ENCODE measurements at places on chromosomes 6 and 20.

DNA sequence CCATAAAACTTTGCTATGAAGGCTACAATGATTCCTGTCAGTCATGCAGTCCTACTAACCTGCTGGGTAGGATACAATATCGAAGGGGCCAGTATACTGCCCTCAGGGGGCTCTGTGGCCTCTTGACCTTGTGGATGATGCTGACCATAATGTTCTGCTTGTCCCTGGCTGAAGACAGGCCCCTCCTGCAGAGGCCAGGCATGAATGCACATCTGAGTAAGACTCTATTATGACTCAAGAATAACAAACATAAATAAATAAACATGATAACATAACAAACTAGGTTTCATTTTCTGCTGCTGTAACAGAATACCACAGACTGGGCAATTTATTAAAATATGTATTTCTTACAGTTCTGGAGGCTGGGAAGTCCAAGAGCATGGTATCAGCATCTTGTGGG, 44.0 kb upstream of the POU5F1 start:
- no peak for DNase-seq

DNA sequence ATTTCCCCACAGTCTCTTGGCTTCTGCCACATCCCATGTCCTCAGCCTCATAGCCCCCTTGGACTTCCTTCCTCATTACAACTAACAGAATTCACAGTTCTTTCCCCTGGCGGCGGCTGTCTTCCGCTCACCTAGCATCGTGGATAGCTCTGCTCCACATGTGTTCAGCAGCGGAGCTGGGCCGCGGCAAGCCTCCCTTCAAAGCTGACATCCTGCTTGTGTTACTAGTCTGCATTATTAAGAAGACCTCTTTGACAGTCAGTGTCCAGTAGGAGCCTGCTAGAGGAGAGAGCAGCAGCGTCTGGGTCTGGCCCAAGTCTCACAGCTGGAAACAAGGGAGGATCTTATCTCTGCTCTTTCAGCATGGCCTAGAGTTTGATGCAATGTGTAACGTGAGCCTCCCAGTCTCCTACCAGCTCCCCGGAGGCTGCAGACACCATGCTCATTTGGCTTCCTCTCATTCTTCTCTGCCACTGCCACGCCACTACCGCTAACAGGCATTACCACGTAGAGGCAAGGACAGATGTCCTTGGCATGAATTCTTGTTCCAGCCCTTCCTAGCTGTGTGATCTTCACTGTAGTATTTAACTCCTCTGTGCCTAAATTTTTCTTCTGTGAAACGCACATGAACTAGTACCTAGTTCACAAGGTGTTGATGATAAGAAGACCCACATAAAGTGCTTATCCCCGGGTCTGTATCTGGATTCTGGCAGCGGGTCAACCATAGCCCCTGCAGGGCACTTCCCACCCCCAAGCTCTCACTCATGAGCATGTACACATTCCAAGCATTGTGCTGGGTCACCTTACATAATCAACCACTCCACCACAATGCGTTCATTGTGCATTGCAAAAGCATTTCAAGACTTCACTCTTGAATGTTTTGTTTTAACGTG, 107.1 kb upstream of the BACH2 start:
- no peak for DNase-seq

- DNase-seq = no peak
Observed at GRCh38 chr20:44651684-44652423, at the start of gene ADA. ADA (minus strand) TSS chr20:44651699; CDS start chr20:44651607, 92 bp downstream.

GRCh38 chr6:36337814-36338213, 1.1 kb upstream of the BNIP5 start:
- DNase-seq = no peak

Data from SHP77 (cell line).